ENCODE measurements at places on chromosomes 12 and 14.

- DNase-seq, result no peak
Observed at GRCh38 chr12:131986910-131987309, 37.2 kb downstream of the EP400 start.

GRCh38 chr12:127642208-127642607 lies 624.8 kb upstream of the TMEM132C start:
- no peak for DNase-seq

DNA sequence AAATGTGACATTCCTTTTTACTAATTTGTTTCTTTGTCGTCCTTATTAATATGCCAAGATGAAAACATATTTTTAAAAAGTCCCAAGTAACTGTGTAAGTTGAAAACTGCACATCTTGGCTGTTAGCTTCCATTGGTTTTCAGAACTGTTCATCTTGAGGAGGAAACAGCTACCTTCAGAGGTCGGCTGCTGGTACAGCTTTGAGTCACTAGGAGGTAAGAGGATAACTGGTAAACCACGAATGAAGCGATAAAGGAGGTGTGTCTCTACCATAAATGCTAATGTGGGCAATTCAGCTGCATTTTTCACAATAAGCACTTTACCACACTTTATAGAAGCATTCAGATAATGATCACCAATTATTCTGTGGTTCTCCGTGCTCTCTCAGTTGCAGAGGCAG lies 137.5 kb upstream of the KRAS start:
- no peak for DNase-seq

DNA sequence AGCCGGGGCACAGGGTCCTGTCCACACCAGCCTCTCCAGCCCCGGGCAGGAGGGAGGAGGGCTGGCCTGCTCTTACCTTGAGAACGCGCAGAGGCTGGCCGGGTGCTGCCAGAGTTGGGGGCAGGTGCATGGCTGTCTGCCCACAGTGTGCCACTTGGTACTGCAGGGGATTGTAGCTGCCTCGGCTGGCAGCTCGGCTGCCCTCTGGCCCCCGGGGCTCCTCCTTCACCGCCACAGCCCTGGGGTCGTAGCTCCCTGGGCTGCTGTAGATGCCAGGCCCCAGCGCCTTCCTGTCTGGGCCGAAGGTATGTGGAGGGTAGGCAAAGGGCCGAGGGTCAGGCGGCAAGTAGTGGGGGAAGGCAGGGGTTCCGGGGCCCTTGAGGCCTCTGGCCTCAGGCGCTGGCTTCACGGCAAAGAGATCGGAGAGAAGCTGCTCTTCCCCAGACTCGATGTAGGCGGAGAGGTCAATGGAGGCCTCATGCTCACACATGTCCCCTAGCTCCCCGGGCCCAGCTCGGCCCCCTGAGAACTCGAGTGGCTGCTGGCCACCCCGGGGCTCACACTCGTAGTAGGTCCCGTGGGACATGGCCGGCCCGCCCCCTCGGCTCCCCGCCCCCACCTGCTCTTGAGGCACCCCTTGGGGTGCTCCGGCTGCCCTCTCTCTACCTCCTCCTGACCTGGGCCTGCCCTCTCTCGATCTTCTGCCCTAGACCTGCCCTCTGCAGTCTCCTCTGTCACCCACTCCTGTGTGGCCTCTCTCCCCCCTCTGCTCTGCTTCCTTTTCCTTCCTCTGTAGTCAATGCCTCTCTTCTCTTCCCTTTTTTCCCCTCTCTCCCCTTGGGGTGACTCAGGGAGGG lies at the start of gene CEBPE:
CEBPE (minus strand) TSS at position 750 of the 857 bp plus-strand sequence; CDS start at position 586, 164 bp downstream.
- no peak for DNase-seq

DNA sequence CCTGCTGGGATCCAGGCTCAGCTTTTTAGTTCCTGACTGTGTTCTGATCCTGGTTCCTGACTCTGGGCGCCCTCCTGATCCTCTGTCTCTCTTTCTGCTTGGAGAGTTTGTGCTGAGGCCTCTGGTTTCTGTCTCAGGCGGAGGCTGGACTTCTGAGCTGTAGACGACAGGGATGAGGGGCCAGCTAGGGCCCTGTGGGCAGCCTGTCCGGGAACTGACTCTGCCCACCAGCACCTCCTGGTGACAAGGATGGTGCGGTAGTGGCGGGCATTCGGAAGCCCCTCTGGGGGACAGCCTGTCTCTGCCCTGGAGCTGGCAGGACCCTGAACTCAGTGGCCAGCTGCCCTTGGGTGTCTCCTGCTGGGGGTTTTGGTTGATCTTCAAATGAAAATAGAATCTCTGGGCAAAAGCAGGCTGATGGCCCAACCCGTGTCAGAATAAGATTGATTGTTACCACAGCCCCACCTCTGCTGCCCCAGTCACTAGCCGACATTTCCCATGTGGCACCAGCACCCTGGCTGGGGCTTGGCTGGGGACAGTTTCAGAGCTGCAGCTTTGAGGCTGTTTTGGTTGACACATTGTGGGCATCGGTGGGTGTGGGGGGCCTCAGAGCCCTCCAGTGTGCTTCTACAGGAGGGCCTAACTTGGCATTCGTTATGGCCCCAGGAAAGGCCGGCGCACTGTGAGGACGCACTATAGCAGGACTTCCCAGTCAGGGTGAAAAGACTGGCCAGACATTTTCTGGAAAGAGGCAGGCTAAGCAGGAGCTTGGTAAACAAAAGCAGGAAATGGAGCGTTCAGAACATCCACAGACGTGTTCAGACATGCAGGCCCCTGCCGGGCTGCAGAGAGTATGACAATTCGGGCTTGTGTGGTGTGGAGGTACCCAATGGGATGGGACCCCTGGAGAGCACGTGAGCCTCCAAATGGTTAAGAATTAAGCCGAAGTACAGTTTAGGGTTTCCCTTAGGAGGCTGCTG lies 16.2 kb downstream of the KRT80 start:
- no peak for DNase-seq

DNA sequence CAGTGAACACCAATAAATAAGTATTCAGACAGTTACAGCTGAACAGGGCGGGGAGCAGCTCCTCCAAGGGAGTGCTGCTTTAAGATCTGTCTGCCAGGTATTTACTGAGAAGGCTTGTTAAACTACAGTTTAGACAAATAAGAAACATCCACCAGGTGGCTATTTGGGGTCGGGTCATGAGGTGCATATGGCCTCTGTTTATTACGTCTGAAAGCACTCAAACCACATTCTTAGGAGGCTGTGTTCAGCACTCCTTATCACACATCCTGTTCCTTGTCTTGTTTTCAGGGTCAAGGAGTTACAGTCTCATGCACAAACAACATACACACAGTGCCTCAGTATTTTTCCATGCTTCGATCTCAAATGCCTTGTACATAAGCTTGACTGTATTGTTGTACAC lies 78.8 kb downstream of the KCNMB4 start:
- no peak for DNase-seq

DNA sequence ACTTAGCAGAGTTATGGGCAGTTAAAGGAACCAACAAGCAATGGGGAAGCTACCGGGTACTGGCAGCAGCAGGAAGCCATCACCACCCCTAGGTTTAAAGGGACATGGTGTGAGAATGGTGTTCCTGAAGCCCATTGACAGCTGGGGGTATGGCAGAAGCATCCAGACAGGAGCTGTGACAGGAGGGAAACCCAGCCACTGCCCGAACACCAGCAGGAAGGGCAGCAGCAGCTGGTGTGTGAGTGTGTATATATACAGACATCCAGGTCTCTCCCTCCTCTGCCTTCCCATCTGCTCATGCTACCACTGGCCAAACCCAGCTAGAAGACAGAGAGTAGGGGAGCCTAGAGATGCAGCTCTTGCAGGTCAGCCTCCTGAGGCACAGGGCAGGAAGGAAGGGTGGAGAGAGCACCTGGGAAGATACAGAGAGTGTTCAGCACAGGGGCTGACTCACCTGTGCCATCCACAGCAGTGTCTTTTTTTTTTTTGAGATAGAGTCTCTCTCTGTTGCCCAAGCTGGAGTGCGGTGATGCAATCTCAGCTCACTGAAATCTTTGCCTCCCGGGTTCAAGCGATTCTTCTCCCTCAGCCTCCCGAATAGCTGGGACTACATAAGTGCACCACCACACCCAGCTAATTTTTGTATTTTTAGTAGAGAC lies 9.2 kb upstream of the ADCK1 start:
- DNase-seq, result no peak

- no peak for DNase-seq
Observed at GRCh38 chr12:88960213-88960878, 380.1 kb upstream of the KITLG start.

- DNase-seq, result no peak
Observed at GRCh38 chr12:114403011-114403689, 2.8 kb downstream of the TBX5 start.

- DNase-seq, result no peak
Observed at GRCh38 chr12:129276361-129277060, 423.2 kb downstream of the GLT1D1 start.

GRCh38 chr12:116969615-116970585 lies 59.1 kb downstream of the FBXW8 start:
- no peak for DNase-seq

GRCh38 chr12:47860279-47860841 lies 40.7 kb upstream of the HDAC7 start:
- DNase-seq, result no peak

- no peak for DNase-seq
Observed at GRCh38 chr12:23756416-23756815, 193.1 kb downstream of the SOX5 start.

DNA sequence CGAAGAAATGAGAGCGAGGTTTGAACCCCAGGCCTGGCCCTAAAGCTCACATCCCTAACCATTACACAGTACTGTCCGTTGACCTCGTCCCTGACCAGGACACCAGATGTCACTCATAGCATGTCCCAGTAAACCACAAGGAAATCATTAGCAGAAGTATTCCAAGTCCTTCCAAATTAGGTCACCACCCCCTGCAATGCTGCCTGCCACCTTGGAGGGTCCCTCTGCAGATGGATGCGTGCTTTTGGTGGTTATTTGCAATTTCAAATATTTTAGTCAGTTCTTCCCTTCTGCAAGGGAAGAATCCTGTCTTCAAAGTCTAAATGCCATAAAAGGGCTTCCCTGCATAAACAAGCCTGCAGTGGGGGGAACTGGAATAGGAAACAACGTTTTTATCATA lies 71.3 kb downstream of the CLMN start:
- no peak for DNase-seq

DNA sequence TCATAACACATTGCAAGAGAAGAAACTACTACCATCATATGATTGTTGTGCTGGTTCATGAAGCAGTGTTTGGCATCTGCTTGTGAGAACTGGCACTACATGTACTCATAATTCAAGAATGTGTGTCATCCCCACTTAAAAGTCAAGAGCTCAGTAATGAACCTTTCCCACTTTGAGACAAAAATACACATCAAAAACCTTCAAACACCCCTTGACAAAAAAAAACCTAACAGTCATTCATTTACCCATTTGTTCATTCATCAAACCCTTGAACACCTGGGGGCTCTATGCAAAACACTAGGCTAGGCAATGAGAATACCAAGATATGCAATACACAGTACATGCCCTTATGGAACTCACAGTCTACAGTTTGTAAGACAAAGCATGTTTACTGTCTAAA lies 40.0 kb downstream of the KIF21A start:
- no peak for DNase-seq

GRCh38 chr14:76267322-76268046 lies 108.5 kb upstream of the ESRRB start:
- DNase-seq, result no peak

GRCh38 chr14:92539419-92539818 lies 25.8 kb downstream of the RIN3 start:
- no peak for DNase-seq

GRCh38 chr14:94388384-94389103 lies at the start of gene SERPINA1:
TSS of gene SERPINA1 (minus strand) at chr14:94388602. CDS start at chr14:94383237, 5,365 bp downstream.
- DNase-seq, result no peak

DNA sequence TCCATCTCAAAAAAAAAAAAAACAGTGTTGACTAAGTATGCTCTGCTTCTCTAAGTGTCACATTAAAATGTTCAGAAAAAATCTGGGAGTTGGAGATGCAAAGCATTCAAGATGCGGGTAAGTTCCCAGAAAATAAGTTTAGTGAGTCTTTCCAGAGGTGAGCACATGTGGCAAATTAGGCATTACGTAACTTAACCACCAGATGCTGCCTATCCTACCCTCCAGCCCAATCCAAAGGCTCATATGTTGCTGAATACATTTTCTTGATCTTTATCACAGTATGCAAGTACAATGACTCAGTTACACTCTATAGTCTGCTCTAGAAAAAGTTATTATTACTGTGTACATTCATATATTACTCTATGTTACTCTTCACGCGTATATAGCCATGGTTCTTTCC lies 3.6 kb downstream of the SLC2A14 start:
- DNase-seq, result no peak

GRCh38 chr14:79833781-79834180 lies 377.5 kb downstream of the DIO2 start:
- DNase-seq, result no peak

- no peak for DNase-seq
Observed at GRCh38 chr14:51922624-51923023, 62.2 kb downstream of the GNG2 start.

GRCh38 chr12:116339062-116339461 lies 61.6 kb upstream of the MED13L start:
- no peak for DNase-seq

DNA sequence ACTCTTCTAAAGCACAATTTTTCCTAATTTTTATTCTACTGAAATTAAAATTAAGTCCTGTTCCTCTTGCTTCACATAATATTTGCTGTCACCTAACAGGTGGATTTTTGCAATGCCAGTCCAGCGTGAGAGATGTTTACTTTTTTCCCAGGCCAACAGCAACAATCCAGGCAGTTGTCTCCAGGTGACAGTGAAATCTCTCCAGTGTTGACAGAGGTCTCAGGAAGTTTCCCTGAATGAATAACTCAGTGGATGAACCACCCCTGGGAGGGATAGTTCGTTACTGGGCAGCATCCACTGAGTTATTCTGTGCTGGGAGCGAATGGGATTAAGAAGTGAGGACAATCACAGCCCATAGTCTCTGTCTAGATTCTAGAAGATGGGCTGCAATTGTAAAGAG lies 7.1 kb upstream of the NT5DC3 start:
- no peak for DNase-seq

All from stimulated activated CD8-positive, alpha-beta memory T cell treated with anti-CD3 and anti-CD28 coated beads, Interleukin-12 subunit alpha, Interleukin-12 subunit beta, amount 100 ng/mL, for 1 hour (primary cell).